ENCODE measurements at places on chromosomes 1 and 21. TPM values are rescaled to one million over a fixed set of nuclear protein-coding genes. Genes with fewer than 3 reads are reported as not detected.

SMIM1 gene
- total RNA-seq: 2.1 TPM

CD247 gene
- 276 TPM for total RNA-seq

DNA sequence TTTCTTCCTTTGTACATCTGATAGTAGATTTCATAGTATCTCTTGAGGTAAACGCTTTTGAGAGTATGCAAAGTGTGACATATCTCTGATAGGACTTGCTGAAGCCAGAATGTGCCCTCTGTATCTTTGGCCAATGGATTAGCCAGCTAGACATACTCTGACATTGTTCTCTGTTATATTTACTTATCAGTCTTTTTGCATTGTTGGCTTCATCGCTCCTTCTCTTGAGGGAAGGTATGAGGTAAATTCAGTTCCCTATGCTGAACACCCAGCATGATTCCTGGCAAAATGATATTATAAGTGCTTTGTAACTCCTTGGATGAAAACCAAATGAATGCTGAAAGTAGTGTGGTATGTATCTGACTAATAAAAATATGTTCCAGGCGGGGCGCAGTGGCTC lies 163.2 kb upstream of the CACYBP start:
- H3K27me3 ChIP-seq: no peaks in the 10 kb centered on the region
- H3K27ac ChIP-seq: no peak overlapping the region
- H3K4me3 ChIP-seq: no peak overlapping the region
- no peak for DNase-seq
- H3K4me1 ChIP-seq: no peaks in the 10 kb centered on the region

PPOX gene
- total RNA-seq: 53.0 TPM

DNA sequence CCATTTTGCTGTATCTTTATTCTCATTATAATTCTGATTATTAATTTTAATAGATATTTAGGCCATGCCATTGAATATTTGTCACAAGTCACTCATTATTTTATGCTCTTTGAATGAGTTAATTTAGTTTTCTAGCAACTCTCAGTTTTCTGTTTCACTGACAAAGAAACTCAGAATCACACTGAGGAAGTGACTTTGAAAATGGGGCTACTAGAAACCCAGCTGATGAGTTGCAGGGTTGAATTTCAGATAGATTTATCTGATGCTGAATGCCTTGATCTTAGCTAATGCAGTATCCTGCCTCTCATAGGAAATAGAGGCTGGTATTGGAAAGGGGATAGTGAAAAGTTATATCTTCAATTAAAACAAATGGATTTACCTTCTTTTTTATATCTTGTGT lies 67.4 kb upstream of the PLA2G4A start:
- H3K27me3 ChIP-seq: no peaks in the 10 kb centered on the region
- H3K27ac ChIP-seq: no peak overlapping the region
- no peaks in the 10 kb centered on the region for H3K4me1 ChIP-seq
- H3K36me3 ChIP-seq: no peaks in the 10 kb centered on the region
- no peak overlapping the region for H3K4me3 ChIP-seq
